ENCODE measurements at places on chromosomes 12 and 14. TPM values are rescaled to one million over a fixed set of nuclear protein-coding genes. Genes with fewer than 3 reads are reported as not detected.

DNA sequence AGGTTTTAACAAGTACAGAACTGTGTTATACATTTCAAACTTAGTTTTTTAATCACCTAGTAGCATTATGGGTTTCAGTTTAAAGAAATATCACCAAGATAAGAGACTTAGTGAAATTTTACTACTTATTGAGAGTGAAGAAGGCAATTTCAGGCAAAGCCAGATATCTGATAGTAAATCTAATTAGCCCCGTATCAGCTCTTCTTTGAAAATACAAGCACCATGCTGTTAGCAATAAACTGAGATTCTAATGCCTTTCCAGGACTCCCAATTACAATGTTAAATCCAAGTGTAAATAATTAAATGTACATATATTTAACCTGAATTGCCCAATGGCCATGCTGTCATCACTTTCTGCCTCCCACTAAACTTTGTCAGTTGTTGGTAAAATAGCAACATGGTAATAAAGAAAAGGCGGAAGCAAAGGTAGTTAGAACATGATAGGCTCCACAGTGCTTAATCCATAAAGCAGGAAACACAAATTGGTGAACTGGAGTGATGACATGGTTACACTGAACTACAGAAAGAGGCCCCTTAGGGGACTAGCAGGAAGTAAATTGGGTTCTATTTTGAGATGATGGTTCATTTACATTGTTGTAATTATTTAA is 646.1 kb downstream of the C12orf50 start:
- no peaks in the 10 kb centered on the region for H3K27me3 ChIP-seq
- no peaks in the 10 kb centered on the region for H3K36me3 ChIP-seq
- H3K4me1 ChIP-seq: no peaks in the 10 kb centered on the region
- DNase-seq: no peak

ASB2 gene
- total RNA-seq: 53.3 TPM

RAD51AP1 gene
- 1.2 TPM for total RNA-seq

PRKCH gene
- total RNA-seq: 32.2 TPM

DNA sequence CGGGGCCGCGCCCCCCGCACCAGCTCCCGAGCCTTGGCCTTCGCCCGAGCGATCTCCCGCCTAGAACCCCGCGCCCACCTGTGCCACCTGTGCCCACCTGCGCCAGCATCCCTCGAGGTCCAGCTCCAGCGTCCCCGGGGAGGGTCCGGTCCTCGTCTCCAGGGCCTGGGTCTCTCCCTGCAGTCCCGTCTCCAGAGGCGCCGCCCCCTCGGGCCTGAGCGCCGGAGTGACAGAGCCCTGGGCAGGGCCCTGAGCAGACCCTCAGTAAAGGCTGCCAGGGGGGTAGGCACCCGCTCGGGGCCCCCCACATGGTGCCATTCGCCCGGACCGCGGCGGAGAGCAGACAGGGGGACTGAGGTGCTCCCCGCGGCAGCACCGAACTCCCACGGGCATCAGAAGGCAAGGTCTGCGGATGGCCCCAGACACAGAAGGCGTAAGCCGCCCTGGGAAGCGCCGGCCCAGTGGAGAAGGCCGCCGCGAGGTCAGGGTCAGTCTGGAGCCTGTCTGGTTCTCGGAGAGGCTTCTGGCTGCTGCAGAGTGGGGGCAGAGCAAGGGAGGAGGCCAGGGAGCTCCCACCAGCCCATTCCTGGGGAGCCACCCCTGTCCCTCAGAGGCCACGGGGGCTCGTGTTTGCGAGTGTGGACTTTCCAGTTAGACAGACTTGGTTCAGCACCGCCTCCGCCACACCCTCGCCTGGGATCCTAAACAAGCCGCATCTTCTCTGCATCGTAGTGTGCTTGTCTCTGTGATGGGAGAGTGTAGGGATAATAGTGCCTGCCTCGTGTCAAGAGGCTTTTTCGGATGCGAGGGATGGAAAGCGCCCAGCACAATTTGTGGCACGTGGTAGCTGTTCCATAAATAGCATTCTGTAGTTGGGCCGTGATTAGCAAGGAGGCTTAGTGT is 1.1 kb upstream of the PPP1R13B start:
- H3K27me3 ChIP-seq: no peaks in the 10 kb centered on the region
- peaks cover 3% of the 10 kb centered on the region for H3K4me1 ChIP-seq
- peak overlapping the region; percentile 74 for H3K4me3 ChIP-seq
- H3K36me3 ChIP-seq: no peaks in the 10 kb centered on the region

- H3K4me3 ChIP-seq: no peak overlapping the region
- no peaks in the 10 kb centered on the region for H3K4me1 ChIP-seq
- H3K27me3 ChIP-seq: no peaks in the 10 kb centered on the region
These were observed 421.0 kb downstream of the RPL10L start for GRCh38 chr14:46230540-46230939.

KLHL33 gene
- 1.3 TPM for total RNA-seq

DNA sequence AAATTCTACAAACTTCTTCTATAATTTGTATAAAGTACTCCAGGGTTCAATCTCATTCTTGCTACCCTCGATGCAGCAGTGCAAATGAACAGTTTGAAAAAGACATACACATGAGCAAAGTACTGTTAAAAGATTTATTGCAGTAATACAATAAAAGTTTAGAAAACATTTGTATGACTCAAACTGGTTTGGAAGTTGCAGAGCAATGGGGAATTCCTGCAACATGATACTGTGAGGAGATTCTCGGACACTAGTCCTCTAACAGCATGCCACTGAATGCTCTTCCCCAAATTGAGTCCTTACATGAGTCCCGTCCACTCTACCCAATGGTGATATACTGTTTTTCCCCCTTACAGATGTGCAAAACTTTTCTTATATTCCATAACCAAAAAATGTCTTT is 45.4 kb downstream of the ATG14 start:
- H3K27me3 ChIP-seq: no peaks in the 10 kb centered on the region
- H3K4me3 ChIP-seq: no peak overlapping the region
- DNase-seq: no peak
- H3K36me3 ChIP-seq: no peaks in the 10 kb centered on the region
- H3K27ac ChIP-seq: no peak overlapping the region

TAS2R42 gene
- not detected for total RNA-seq

GRCh38 chr14:68544081-68544892 is 248.6 kb downstream of the ZFP36L1 start:
- H3K4me1 ChIP-seq: peaks cover 15% of the 10 kb centered on the region
- no peaks in the 10 kb centered on the region for H3K27me3 ChIP-seq
- no peaks in the 10 kb centered on the region for H3K36me3 ChIP-seq
- peak overlapping the region; percentile 80 for H3K27ac ChIP-seq
- no peak overlapping the region for H3K4me3 ChIP-seq

DNA sequence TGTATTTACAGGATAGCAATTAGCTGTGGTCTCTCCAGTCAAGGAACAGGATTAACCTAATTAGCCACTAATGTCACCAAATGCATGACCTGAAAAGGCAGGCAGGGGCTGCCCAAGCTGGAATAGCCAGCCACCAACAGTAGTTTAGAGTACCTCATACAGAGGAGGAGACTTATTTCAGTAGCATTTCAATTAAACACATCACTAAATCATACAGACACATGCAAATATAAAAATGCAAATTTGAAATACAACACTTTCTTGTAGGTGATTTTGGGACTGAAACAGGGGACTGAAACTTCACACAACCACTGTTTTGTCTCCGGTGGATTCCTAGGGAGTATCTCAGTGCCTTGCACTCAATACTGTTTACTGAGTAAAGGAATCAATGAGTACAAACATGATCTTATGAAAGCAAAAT is 636 bp upstream of the IFNG-AS1 start:
- H3K36me3 ChIP-seq: no peaks in the 10 kb centered on the region
- no peak overlapping the region for H3K27ac ChIP-seq
- no peaks in the 10 kb centered on the region for H3K27me3 ChIP-seq
- no peak overlapping the region for H3K4me3 ChIP-seq
- no peaks in the 10 kb centered on the region for H3K4me1 ChIP-seq

- H3K27ac ChIP-seq: no peak overlapping the region
- H3K4me3 ChIP-seq: no peak overlapping the region
- H3K4me1 ChIP-seq: peaks cover 7% of the 10 kb centered on the region
- DNase-seq: no peak
These were observed 163.7 kb downstream of the SNAPC1 start for GRCh38 chr14:61925732-61926435.

GRCh38 chr12:532908-533565 is 73.3 kb downstream of the B4GALNT3 start:
- H3K27ac ChIP-seq: no peak overlapping the region
- no peaks in the 10 kb centered on the region for H3K4me1 ChIP-seq

GRCh38 chr14:76774821-76775694 is 13.8 kb downstream of the VASH1 start:
- no peak overlapping the region for H3K4me3 ChIP-seq
- no peak for DNase-seq
- H3K4me1 ChIP-seq: no peaks in the 10 kb centered on the region

- H3K4me1 ChIP-seq: peaks cover 2% of the 10 kb centered on the region
- no peak for DNase-seq
- no peak overlapping the region for H3K4me3 ChIP-seq
- H3K27ac ChIP-seq: peak overlapping the region; percentile 67
- no peaks in the 10 kb centered on the region for H3K36me3 ChIP-seq
These were observed 133.6 kb downstream of the MED13L start for GRCh38 chr12:116143909-116144308.

TAPBPL gene
- total RNA-seq: 29.3 TPM

GRCh38 chr14:30242744-30243143 is 315.1 kb upstream of the PRKD1 start:
- H3K36me3 ChIP-seq: no peaks in the 10 kb centered on the region
- H3K4me3 ChIP-seq: no peak overlapping the region
- no peaks in the 10 kb centered on the region for H3K27me3 ChIP-seq
- H3K4me1 ChIP-seq: no peaks in the 10 kb centered on the region

GALNT16 gene
- total RNA-seq: 16.1 TPM

GRCh38 chr12:120853188-120853587 is 51.0 kb downstream of the SPPL3 start:
- H3K27me3 ChIP-seq: no peaks in the 10 kb centered on the region
- no peaks in the 10 kb centered on the region for H3K36me3 ChIP-seq
- H3K4me3 ChIP-seq: no peak overlapping the region
- no peak for DNase-seq

DNA sequence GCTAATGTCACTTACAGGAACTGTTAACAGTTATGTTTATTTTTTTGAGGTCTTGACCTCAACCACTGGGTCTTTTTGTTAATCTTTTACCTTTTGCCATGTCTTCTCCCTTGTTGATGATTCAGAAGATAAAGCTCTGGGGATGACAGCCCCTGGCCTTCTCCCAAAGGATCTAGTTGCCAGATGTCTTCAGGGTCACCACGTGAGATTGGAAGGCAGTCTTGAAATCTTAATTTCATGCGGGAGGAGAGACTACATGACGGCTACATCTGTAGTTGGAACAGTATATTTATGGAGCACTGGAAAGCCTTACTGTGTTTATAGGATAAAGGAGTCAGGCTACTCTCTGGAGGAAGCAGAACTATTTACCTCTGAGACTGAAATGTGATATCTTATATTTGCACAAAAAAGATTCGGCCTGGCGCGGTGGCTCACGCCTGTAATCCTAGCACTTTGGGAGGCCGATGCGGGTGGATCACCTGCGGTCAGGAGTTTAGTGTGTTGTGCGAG is 5.6 kb downstream of the MLEC start:
- DNase-seq: no peak
- no peaks in the 10 kb centered on the region for H3K27me3 ChIP-seq
- H3K27ac ChIP-seq: no peak overlapping the region
- H3K4me3 ChIP-seq: no peak overlapping the region
- H3K4me1 ChIP-seq: peaks cover 6% of the 10 kb centered on the region

KRT83 gene
- not detected for total RNA-seq

CCDC175 gene
- 0.71 TPM for total RNA-seq

- no peaks in the 10 kb centered on the region for H3K27me3 ChIP-seq
- H3K4me1 ChIP-seq: no peaks in the 10 kb centered on the region
- no peak overlapping the region for H3K4me3 ChIP-seq
- no peak for DNase-seq
These were observed 839 bp downstream of the OTUB2 start for GRCh38 chr14:94026889-94027469.

DDX23 gene
- 52.2 TPM for total RNA-seq

ZDHHC22 gene
- total RNA-seq: not detected

DNA sequence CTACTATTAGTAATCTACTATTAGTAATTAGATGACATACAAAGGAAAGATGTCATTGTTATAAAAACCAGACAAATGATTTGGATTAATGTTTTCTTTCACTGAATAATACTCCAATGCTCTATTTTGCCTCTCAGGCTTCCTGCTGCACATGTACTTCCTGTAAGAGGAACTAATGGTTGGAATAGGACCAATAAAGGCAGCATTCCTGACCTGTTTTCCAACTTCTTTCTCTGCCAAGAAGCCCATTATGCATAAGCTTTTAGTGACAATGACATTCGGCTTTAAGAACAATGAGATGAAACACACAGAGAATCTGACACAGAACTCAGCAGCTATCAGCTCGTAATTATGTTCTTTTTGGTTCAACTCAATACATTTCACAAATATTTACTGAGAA is 5.2 kb upstream of the C12orf56 start:
- H3K4me1 ChIP-seq: no peaks in the 10 kb centered on the region
- no peak overlapping the region for H3K4me3 ChIP-seq
- H3K27ac ChIP-seq: no peak overlapping the region
- H3K27me3 ChIP-seq: no peaks in the 10 kb centered on the region
- H3K36me3 ChIP-seq: no peaks in the 10 kb centered on the region
- no peak for DNase-seq

GRCh38 chr12:88665071-88665470 is 84.8 kb upstream of the KITLG start:
- no peaks in the 10 kb centered on the region for H3K4me1 ChIP-seq
- H3K4me3 ChIP-seq: no peak overlapping the region
- no peak for DNase-seq
- no peaks in the 10 kb centered on the region for H3K36me3 ChIP-seq
- H3K27me3 ChIP-seq: no peaks in the 10 kb centered on the region
- no peak overlapping the region for H3K27ac ChIP-seq

DNA sequence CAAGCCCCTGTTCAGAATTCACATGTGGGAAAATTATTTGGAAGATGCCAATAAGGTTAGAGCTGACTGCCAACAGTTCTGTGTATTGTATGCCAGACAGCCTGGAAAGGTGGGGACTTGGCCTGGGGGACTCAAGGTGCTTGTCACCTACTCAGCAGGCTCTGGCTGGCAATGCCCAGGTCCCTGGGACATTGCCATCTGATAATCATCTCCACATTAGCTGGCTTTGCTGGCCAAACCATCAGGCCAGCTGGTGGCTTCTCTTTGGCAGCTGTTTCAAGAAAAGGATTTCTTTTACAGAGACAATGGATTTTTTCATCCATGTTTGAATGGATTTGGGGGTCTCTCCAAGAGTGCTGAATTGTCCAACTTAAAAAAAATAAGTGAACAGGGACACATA is 165.2 kb downstream of the BRMS1L start:
- no peak overlapping the region for H3K4me3 ChIP-seq
- no peak overlapping the region for H3K27ac ChIP-seq
- no peaks in the 10 kb centered on the region for H3K27me3 ChIP-seq
- DNase-seq: no peak
- H3K36me3 ChIP-seq: no peaks in the 10 kb centered on the region

KCNH3 gene
- total RNA-seq: 0.10 TPM

DLK1 gene
- total RNA-seq: not detected

All from aorta (tissue), 5 donors.